ENCODE measurements at places on chromosomes 12 and 14.

GRCh38 chr12:24845615-24846014 lies 103.3 kb downstream of the BCAT1 start:
- DNase-seq: no peak

DNA sequence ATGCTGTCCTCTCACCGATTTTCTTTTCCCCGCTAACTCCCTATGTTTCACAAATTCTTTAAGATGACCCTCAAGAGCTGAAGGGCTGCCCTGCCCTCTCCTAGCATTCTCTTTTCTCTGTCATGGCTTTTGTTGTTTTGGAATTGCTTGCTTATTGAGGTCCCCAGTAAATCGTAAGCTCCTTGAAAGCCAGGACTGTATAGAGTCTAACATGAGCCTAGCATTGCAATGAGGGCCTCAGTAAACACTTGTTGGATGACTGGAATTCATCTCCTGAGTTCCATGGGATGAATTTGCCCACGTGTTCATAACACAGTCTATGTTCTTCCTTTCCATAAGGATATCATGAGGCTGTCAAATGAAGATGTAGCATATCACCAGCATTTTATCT lies 92.2 kb downstream of the APAF1 start:
- DNase-seq: no peak

DNA sequence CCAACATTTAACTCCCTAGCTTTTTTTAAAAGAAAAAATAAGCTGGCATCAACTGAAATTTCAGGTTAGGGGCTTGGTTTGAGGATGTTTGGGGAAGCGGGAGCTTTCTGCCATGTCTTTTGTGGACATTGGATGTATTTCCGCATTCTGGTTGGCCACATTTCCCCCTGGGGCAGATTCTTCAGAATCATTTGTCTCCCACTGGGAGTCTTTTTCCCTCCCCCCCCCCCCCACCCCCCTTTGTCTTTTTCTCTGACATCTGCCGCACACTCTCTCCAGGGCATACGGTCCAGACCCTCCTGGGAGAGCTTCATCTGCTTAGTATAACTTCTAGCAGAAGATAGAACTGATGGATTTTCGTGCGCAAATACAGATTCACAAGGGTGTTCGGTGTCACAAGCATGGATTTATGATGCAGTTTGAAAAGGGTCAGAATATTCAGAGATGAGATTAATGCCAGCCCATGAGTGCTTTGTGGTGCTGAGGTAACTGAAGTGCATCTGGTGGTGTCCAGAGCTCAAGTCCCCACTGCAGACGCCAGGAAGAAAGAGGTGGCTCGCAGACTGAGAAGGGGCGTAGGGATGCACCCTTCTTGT lies 40.2 kb downstream of the ETV6 start:
- DNase-seq: no peak

DNA sequence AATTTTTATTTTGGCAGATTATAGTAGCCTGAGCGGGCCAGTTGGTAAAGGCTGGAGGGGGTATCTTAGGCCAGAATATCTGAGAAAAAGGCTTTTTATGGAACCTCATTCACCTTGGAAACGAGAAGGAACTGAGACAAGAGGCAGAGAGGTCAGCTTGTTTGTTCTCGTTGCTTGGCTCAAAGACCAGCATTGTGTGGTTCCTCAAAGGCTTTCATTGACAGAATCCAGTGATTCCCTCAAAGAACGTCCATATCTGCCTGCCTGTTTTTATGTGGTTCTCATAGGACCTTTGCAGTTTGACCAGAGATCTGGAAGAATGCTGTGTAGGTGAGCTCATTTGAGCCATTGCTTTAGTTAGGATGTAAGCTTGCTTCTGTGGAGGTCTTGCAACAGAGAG lies 117.3 kb downstream of the CFAP54 start:
- DNase-seq: no peak

- DNase-seq: no peak
Observed at GRCh38 chr12:110424237-110424636, 20.7 kb upstream of the ANAPC7 start.

DNA sequence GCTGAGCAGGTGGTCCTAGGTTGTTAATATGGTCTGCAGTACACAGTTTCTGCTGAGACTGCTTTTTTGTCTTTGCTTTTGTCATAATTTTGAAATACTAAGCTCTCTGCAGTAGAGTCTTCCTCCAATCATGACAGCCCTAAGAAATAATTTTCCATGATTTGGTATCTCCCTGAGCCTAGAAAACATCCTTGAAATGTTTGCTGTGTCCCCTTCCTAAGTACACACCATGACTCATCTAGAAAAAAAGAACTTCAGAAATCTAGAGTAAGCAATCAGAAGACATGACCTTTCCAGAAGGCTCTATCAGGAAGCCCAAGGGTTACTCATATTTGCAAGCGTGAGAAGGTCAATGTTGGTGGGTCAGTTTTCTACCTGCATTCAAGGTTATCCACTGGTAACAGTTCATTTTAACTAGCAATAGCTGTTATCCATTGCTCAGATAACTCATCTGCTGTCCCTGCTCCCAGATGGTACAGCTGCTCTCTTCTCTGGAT lies 16.4 kb downstream of the DAD1 start:
- DNase-seq: no peak

DNA sequence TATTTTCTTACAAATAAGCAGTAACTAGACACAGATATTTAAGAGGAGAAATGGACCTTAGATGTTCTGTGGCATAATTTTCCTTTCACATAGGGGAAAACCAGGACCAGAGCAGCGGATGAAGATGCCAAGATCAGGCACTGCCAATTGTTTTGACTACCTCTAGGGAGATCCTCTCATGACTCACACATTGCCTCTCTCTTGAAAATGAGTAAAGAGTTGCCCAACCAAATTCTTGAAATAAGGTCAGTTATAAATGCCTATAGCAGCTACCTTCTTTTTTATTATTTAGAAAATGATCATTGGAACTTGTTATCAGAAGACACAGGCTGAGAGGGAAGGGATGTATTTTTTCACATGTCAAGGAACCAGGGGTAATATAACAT lies 263.4 kb upstream of the PLEKHG7 start:
- no peak for DNase-seq

Data from NCI-H748 treated with DMSO at 0.1 percent for 48 hours (cell line).